Right cardiac atrium (tissue), 5 donors: ENCODE measurements at places on chromosomes 3 and 15.
A peak's percentile ranks its signal among the peaks of the same experiment; 100 is the strongest.

DNA sequence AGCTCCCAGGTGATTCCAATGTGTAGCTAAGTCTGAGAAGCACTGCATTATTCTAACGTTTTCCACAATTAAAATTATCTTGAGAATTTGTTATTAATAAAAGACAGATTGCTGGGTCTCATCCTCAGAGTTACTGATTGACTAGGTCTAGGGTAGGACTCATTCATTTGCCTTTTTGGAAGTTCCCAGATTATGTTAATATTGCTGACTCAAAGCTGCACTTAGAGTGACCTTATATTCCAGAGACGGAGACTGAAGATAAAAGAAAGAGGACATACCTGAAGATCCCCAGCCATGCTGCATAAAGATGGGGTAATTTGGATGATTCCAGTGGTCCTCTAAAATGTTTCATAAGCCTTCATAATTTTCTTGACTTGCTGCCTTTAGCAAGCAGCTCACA lies 81.8 kb downstream of the PLSCR2 start:
- DNase-seq, result no peak

- DNase-seq, result no peak
Observed at GRCh38 chr3:117261983-117262421, 552.4 kb downstream of the TUSC7 start.

GRCh38 chr3:166123576-166123975 lies 286.4 kb upstream of the BCHE start:
- DNase-seq, result no peak

DNA sequence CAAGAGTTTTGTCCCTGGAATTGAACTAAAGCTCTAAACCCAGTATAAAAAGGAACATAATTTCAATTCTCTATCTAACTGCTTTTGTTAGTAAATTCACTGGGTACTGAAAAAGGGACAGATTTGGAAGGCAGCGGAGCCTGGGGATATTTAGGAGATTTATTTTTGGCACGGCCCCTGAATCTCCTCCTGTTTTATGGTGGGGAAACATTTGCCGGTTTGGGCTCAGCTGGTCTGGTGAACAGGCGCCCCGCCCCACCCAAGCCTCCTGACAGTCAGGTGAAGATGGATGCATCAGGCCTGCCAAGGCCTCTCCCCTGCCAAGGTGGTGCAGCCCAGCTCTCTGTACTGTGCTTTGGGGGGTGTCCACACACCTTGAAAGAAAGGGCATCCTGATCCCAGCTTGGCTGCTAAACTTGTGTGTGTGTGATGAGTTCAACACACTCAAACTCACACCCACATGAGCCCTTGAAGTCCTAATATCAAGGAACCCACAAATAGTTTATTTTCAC lies 46.3 kb downstream of the EBLN2 start:
- DNase-seq, result no peak

- DNase-seq, result peak; percentile 61
Observed at GRCh38 chr3:64150623-64151207, 74.6 kb downstream of the PRICKLE2 start.

DNA sequence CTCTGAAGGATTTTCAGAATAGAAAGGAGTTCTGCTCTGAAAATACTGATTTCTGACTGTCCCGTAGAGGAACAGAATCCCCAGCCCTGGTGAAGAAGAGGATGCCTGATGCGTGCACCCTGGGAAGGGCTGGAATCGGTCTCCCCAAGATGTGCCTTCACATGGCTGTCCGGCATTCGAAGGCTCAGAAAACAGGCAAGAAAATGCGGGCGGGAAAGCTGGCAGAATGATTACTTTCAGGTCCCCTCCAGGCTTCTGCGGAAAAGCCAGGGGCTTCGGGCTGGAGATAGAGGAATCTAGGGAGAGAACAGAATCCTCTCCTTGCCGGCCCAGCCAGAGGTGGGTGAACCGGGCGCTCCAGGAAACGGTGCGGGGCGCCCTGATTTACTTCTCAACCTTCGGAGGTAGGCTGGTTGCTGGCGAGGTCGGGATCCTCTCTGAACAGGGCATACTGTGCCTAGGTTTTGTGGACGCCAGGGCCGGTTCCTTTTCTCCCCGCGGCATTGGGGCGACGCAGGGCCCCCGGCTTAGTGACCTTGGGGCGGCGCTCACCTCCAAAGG lies 2.5 kb downstream of the FOXL2NB start:
- no peak for DNase-seq

DNA sequence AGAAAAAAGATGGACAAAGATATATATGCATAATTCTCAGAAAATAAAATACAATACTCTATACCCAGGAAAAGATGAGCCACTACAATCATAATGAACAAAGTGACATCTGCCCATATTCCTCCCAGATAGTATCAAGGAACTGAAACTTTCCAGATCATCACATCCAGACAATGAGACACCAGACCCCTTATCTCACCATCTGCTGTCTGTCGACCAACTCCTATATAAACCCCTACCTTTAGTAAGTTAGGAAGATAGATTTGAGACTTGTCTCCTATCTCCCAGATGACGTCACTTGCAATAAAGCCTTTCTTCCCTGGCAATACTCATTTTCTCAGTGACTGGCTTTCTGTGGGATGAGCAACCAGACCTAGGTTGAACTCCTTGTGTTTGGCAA lies 1071.6 kb downstream of the PLOD2 start:
- no peak for DNase-seq

DNA sequence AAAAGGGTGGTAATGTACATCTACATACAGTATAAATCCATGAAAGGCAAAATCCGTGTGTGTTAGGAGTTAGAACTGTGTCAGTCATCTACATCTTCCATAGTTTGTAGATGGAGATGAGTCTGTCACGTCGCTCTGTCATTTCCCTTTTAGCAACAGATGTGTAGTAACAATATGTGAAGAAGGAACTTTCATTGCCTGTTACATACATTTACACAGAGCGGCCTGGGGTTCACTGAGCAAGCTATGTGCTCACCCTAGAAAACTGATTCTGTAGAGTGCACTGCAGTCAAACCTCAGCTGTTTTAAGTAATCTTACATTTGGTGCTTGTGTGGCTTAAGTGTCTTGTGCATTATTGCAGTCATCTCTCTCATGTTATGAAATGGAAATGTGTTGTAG lies 41.6 kb upstream of the AP3B2 start:
- DNase-seq, result no peak

DNA sequence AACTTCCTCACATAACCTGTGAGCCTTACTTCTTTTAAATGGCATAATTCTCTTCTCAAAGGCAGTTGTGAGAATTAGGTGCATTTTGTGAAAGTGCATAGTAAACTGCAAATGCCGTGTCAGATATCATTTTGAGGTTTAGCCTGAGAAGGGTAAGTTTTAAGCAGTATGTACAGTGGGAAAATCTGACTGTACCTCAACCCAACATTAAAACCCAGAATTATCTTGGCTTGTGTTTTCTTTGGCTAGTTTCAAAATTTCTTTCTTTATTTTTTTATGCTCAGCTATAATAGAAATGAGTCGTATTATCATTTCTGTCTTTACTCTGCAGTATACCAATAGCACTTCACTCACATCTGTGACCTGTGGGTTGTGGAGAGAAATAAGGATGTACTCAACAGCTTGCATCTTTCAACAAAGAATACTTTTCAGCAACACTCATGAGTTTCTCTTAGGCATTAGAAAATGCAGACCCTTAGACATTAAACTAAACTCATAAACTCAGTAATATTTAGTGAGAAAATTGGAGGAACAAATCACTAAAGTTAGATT lies 65.7 kb downstream of the RASA2 start:
- DNase-seq, result no peak

GRCh38 chr15:78804391-78804792 lies 6.9 kb downstream of the ADAMTS7 start:
- peak; percentile 76 for DNase-seq

DNA sequence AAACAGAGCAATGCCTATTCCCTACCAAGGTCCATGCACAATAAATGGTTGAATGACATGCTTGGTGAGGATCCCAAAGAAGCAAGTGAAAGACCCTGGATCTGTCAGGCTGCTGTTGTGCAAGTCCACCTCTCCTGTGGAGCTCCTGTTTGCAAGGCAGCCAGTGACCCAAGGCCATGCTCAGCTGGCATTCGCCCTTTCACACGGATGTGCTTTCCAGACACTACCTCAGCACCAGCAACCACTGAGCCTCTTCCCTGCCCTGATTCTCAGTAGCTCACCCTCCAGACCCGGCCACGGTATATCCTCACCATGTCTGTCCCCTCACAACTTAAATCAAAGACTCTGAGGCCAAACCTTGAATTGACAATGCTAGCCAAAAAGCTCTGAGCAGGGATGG lies 23.3 kb downstream of the WWTR1 start:
- DNase-seq, result no peak

DNA sequence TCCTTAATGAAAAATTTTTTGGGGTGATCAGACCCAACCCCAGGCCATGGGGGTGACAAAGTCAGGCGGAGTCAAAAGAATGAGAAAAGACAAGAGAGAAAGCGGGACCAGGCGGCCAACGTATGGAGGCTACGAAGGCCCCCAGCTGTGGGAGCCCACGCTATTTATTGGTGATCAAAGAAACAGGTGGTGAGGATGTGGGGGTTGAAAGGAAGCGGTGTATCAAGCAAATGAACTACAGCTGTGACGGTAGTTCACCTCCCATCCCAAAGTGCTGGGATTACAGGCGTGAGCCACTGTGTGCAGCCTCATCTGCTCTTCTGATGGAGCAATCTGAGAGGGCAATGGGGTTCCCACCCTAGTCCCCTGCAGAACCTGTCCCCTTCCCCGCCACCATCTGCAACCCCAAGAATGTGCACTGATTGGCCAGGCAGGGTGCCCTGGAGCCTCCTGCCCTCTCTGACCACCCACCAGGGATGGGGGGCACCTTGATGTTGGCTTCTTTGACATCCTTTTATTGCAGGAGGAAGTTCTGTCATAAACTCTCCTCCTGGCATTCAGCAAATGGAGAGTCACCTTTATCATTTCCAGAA lies 1.1 kb upstream of the CHRNA3 start:
- DNase-seq, result no peak

DNA sequence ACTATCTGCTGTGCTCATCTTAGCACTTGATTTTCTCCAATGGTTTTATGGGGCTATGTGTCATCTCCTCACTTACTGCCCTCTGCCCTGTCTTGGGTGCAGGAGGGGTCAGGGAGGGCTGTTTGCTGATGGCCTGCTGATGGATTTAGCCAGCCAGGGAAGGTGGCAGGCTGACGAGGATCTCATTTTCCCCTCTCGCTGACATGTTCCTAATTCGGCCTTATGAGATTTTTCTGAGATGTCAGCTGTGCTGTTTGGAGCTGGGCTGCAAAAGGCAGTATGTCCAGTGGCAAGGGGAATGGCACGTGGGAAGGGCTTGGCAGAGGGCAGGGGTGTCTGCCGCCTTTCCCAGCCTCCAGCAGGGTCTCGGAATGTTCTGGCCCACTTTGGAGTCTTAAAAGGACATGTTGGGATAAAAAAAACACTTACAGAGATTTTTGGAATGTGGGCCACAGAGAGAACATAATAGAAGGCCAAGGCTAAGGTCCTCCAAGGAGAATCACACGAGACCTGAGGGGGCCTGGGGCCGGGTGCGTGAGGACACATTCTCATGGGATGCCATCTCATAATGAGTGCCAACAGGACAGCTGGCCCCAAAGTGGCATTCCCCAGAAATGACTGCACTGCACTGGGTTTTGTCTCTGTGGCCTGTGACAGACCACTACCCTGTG lies 303.8 kb downstream of the TLE3 start:
- DNase-seq, result peak; percentile 76

DNA sequence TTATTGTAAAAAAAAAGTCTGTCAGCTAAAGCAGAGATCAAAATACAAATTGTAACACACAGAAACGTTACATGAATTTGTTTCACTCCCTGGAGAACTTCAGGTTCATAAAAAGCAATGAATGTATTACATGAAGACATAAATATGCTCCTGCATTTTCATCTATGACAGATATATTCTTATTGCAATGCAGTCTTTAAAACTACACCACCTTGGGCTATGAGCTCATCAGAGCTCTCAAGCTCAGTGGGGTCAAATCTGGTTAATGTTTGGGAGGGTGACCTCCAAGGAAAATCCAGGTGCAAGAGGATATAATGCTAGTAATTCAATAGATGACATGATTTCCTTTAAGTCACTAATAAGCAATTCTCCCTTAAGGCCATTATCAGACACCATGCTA lies 606.8 kb downstream of the EPHA3 start:
- DNase-seq, result no peak

DNA sequence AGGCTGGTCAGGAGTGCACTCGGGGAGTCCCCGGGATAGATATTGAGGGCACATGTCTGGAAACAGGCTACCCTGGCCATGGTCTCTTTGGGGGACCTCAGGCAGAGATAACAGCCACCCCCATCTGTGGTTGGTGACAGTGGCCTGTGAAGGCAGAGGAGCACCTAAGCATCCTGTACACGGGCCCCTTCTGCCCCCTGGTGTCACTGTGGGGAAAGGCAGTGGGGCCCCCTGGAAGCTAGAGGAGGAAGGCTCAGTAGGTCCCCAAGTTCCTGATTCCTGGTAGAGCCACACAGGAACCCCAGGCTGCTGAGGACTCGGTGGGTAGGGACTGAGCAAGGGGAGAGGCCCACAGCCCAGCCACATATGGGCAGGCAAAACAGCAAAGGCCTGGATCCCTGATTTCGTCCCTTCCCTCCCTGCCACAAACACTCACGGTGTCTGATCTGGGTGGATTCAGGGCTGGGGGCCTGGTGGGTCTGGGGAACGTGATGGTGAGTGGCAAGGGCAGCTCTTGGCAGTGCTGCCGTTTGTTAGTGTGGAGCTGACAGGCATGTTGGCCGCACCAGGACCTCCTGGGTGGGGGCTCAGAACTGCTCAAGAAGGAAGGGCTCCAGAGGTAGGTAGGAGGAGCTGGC lies 14.1 kb upstream of the CXCR6 start:
- DNase-seq, result no peak

DNA sequence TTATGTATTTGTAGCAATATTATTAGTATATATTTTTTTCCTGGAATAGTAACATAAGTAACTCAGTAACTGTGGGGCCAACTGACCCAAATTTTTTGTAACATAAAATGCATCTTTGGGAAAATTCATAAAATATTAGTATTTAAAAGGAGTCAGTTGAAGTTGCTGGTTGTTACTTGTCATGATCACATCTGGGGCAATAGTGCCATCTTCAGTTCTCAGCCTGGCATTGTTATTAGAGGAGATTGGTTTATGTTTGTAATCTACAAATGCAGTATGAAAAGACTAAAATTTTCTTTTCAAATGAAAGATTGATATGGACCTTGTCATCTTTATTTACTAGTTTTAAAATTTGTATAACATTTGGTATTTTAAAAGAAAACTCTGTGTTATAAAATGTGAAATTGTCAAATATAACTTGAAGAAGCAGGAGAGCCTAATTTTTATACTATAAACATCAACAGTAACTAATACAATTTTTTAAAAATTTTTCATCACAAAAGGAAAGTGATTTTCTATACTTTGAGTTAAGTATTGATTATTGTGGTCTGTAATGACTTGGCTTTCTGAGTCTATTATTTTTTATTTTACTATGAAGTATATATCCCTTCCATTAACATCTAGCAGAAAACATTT lies 38.8 kb upstream of the MLF1 start:
- DNase-seq, result no peak

DNA sequence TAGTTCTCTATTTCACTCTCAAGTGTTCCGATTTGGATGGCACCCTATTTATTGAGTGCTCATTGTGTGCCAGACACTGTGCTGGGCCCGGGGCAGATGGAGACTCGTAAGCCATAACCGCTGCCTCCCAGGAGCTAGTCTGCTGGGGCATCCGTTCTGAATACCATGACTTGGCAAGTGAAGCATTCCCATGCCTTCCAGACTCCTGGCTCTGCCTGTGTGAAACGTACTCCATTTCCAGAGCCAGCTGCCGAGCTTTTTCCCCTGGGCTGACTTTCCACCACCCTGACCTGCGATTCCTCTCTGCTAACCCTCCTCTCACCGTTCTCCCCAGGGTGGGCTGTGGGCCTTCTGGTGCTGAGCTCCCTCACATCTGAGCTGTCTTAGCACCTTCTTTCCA lies 303.1 kb upstream of the CTDSPL start:
- no peak for DNase-seq

- no peak for DNase-seq
Observed at GRCh38 chr15:81939604-81940440, 106.0 kb downstream of the MEX3B start.
